LHCN-M2 (cell line): ENCODE measurements at places on chromosomes 7 and 10.

GRCh38 chr7:2080060-2080387 lies 152.7 kb downstream of the MAD1L1 start:
- DNase-seq: no peak

DNA sequence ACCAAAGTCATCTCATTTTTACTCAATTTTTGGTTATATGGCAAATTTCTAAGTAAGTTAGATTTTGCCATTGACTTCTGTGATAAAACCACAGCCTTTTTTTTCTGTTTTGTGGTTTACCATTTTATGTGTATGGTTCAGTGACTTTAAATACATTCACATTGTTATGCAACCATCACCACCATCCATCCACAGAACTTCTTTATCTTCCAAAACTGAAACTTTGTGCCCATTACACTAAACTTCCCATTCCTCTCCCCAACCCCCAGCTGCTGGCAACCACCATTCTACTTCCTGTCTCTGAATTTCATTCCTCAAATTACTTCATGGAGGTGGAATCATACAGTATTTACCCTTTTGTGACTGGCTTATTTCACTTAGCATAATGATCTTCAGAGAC lies 280.4 kb upstream of the TCERG1L start:
- DNase-seq: no peak

DNA sequence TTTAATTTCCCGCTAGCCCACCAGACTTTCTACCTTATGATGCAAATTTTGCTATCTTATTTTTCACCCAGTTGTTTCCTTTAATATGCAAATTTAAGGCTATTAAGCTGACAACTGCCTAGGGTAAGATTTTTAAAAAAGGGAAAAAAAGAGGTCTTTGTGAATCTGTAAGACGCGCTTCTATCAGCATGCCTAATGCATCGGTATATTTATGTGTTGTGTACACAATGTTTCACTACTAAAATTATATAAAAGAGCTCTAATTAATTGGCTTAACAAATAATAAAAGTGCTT lies 386.6 kb downstream of the KIF20B start:
- DNase-seq: no peak

GRCh38 chr7:105637755-105638154 lies 56.5 kb upstream of the EFCAB10 start:
- DNase-seq: no peak

GRCh38 chr7:100017300-100017699 lies 1.9 kb downstream of the ZKSCAN1 start:
- no peak for DNase-seq

- no peak for DNase-seq
These were observed 6.6 kb upstream of the CALML3 start for GRCh38 chr10:5518143-5518542.

DNA sequence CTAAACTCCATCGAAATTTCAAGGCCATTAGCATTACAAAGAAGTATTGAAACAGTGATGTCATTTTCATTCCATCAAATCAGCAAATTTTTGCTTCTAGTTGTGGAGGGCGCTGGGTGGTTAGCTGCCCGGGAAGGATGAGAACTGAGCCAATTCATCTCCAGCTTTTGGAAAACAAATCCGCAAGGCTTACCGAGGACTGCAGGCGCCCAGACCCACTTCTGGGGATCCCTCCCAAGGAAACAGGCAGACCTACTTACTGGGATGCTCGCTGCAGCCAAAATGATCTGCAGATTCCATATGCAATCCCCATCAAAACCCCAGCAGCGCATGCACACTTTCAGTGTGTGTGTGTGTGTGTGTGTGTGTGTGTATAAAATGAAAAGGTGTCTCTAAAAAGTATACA lies 19.2 kb downstream of the TNRC18 start:
- no peak for DNase-seq

DNA sequence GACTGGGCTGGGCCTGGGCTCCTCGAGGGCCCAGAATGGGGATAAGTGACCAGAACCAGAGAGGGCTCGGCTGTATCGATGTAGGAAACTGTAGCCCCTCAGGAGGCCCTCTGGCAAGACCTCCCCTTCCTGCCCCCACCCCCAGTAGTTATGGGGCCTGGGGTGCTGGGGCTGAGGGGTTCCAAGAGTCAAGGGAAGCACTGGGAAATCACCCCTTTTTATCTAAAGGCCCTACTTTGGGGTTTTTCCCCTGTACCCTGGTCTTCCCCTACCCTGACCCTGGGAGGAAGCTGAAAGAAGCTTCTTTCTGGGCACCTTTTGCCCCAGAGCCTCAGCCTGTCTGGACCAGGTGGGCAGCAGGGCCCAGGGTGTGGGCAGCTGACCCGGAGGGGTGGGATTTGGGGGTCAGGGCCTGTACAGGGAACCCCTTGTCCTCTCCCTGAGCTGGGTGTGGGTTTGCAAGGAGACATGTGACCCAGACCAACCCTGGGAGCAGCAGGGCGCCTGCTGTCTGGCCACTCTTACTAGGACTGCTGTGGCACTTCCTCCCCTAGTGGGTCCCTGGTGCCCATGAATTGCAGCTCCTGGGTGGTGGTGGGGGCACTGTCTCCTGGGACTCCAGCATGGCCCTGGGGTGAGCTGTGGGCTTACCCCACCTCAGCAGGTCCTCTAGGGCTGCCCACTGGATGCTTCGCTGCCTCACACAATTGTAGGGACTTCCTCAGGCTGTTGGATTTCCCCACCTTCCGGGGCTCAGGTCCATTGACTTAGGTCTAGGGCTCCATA lies 1.5 kb downstream of the IRF5 start:
- DNase-seq: no peak
